Right lung (tissue), 10 donors: ENCODE measurements at places on chromosomes 16 and 17. TPM values are rescaled to one million over a fixed set of nuclear protein-coding genes. Genes with fewer than 3 reads are reported as not detected.

The KRTAP2-3 gene
- polyA plus RNA-seq: not detected

The C16orf96 gene
- 0.33 TPM for polyA plus RNA-seq

The WNT3 gene
- polyA plus RNA-seq: 2.5 TPM

The DNAH9 gene
- 2.3 TPM for polyA plus RNA-seq

The KRT12 gene
- 0.06 TPM for polyA plus RNA-seq

The TP53TG3C gene
- not detected for polyA plus RNA-seq

The MARVELD3 gene
- 8.1 TPM for polyA plus RNA-seq

The TBX21 gene
- 0.50 TPM for polyA plus RNA-seq

The MMP15 gene
- polyA plus RNA-seq: 37.3 TPM

The NOG gene
- 1.2 TPM for polyA plus RNA-seq

The CFAP97D1 gene
- 0.04 TPM for polyA plus RNA-seq

The EPN3 gene
- polyA plus RNA-seq: 5.2 TPM

The FAM20A gene
- polyA plus RNA-seq: 6.0 TPM
